ENCODE measurements at places on chromosomes 2 and 18.

GRCh38 chr2:24082787-24083566 is 1.7 kb downstream of the TP53I3 start:
- no peak for DNase-seq

DNA sequence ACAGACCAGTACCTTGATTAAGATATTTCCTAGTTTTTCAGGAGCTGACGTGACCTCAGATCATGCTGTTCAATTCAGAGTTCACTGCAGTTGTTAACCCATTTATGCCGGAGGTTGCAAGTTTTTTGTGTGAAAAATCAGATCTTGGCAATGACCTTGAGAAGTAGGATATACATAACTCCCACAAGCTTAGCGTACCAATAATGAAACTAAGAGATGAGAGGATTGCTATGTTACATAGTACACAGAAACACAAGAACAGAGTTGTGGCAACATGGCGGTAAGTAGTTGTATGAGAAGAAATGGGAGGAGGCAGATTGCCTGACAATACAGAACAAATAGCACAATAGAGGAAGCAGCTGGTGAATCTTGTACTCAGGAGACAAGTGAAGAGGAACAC is 39.1 kb downstream of the PPIG start:
- no peak for DNase-seq

DNA sequence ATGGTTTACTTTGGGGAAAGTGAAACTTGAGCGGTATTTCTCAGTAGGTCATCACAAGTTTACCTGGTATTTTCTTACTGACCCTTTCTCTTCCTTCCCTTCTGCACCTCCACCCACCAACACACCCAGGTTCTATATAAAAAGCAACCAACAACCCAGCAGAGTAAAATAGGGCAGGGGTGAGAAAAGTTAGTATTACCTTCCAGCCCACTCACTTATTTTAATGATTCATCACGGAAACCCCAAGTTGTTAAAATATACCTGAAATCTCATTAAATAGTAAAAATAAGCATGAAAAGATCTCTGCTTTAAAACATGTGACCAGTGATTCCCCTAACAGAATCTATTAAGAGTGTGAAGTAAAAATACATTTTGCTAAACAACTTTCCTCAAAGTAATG is 306.1 kb downstream of the ZEB2 start:
- no peak for DNase-seq

GRCh38 chr2:234770715-234771141 is 181.1 kb upstream of the SH3BP4 start:
- no peak for DNase-seq

GRCh38 chr2:2320486-2321199 is 10.4 kb downstream of the MYT1L start:
- DNase-seq: no peak

DNA sequence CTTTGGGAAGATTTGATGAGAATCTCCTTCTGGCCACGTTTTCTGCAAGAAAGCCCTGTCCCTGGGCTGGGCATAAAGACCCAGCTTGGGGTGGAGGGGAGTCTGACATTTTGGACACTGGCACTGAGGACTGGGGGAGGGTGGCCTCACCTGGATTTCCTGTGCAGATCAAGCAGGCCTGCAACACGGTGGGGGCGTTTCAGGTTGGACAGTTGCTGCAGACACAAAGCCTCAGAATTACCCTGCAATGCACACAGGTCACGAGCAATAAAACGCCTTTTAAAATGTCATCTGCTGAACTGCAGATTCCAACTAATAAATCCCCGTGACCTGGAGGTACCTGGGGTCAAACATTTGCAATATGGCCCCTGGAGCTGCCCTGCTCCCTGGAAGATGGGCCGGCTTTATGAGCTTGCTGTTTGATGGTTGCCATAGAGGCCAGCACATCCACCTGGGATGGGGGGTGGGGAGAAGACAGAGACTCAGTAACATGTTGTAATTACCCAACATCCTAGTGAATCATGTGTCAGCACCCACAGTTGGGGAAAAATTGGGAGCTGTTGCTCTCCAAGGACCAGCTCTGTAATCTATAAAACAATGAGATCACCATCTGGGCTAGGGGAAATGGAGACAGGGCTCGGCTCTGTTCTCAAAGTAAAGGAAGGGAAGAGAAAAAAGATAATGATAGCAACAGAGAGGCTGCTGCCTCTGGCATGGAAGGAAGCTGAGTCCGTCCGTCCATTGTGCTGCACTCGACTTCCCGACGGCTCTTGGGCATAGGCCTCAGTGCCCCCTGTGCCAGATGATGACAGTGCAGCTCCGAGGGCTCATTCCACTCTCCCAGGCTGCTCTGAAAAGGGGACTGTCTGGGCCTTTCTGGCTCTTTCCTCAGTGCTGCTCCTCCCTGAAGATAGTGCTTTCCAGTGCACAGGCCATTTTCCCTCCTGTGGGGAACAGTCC is 340.3 kb downstream of the CYRIA start:
- no peak for DNase-seq

- DNase-seq: no peak
Observed at GRCh38 chr2:73050121-73050545, 21.4 kb downstream of the SFXN5 start.

GRCh38 chr2:1459727-1460126 is 46.5 kb downstream of the TPO start:
- no peak for DNase-seq

DNA sequence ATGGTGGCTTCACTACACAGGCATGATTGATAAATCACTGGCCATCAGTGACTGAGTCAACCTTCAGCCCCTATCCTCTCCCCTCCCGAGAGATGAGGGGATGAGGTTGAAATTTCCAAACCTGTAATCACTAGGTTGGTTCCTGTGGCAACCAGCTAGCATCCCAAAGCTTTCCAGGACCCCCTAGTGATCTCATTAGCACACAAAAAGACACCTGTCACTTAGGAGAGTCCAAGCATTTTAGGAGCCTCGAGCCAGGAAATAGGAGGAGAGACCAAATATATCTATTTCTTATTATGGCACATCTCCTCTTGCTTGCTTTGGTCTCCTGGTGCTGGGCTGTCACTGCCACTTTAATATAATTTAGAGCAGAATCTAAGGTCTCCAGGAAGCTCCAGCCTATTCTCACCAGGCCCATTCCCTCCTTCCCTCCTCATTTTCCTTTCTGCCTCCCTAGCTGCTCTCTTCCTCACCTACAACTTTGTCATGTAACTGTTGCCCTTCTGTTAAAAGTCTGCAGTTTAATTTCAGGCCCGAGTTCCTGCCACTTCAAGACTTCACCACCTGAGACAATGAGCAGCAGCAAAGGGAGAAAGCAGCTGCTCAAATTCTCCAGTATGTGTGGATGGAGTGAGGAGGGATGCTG is 33.2 kb upstream of the NAB1 start:
- no peak for DNase-seq

GRCh38 chr2:39325966-39326365 is 82.2 kb upstream of the CDKL4 start:
- no peak for DNase-seq

DNA sequence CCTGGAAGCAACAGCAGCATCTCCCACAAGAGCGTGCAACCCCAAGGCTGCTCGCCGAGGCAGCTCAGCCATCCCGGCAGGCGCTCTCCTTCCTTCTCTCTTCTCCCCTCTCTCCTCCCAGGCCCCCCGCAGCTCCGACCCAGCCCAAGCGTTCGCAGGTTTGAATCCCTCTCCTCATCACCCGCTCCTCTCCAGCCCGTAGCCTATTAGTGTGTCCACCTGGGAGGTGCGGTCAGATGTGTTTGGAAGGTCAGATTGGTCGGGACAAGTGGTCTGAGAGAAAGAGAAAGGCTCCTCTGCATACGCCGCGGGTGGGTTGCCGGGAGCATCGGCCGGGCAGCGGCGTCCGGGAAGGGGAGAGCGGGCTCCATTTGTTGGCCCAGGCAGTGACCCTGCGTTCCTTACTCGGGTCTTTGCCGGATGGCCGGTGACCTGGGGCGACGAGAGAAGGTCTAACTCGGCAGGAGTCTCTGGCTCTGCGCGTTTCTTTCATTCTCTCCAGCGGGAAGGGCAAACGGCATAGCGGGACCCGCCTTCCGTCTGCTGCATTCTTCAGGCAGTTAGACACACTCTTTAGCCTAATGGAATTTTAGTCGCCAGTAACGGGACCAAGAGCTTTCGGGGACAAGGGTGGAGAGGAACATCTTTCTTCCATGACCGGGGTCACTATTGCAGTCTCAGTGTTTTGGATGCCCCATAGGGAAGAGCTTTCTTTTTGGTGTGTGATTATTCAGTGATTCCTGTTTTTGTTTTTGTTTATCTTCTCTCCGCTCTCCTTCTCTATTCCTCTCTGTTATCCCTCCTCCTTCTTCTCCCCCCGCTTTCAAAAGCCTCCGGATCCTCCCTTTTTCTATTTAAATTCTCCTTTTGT is 1.1 kb upstream of the TMEFF2 start:
- DNase-seq: no peak

DNA sequence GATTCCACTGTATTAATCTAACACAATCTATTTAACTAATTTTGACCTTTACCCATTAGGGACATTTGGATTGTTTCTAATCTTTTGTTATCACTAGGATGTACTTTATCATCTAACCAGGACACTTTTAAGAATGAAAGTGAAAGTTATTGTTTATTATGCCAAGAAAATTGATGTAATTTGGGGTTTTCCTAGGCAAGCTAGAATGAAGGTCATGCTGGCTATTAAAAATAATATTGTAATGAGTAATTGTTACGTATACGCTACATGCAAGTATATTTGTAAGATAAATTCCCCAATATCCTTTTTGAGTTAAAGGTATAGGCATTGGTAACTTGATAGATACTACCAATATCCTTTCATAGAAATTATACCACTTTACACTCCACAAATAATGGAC is 74.6 kb downstream of the COL5A2 start:
- DNase-seq: no peak
